Fibroblast of the aortic adventitia (primary cell): ENCODE measurements at places on chromosomes 11 and 22. TPM values are rescaled to one million over a fixed set of nuclear protein-coding genes. Genes with fewer than 3 reads are reported as not detected.

CHORDC1 gene
- 36.6 and 39.9 TPM in 2 replicates for total RNA-seq

ANGPTL5 gene
- total RNA-seq: 0.09 and 0.90 TPM in 2 replicates

CNIH2 gene
- total RNA-seq: 1.1 TPM in 1 of 2 replicates, not detected in the other

SLC22A24 gene
- total RNA-seq: not detected in 2 replicates

CARD16 gene
- 5.3 and 11.5 TPM in 2 replicates for total RNA-seq

C22orf15 gene
- total RNA-seq: 0.18 and 4.9 TPM in 2 replicates

THRSP gene
- total RNA-seq: not detected in 2 replicates

CCND1 gene
- total RNA-seq: 344 and 770 TPM in 2 replicates

ALKBH8 gene
- total RNA-seq: 10.7 and 16.3 TPM in 2 replicates

TPBGL gene
- total RNA-seq: 0.08 TPM in 1 of 2 replicates, not detected in the other

TMEM86A gene
- total RNA-seq: 0.27 and 9.6 TPM in 2 replicates
